ENCODE measurements at places on chromosomes 5 and 9.
A peak's percentile ranks its signal among the peaks of the same experiment; 100 is the strongest.

DNA sequence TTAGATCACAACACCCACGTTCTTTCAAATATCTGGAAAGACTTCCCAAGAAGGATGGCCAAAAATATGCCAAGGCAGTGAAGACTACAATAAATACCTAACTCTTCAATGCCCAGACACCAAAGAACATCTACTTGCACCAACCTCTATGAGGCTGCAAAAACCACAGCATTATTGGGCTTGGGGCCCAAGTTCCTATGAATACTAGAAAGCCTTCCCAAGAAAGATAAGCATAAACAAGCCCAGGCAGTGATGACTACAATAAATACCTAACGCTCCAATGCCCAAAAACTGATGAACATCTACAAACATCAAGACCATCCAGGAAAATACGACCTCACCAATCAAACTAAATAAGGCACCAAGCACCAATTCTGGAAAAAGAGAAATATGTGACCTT lies 41.3 kb downstream of the AP3B1 start:
- no peak for DNase-seq

GRCh38 chr9:87382900-87383299 lies 114.8 kb upstream of the DAPK1 start:
- no peak for DNase-seq

DNA sequence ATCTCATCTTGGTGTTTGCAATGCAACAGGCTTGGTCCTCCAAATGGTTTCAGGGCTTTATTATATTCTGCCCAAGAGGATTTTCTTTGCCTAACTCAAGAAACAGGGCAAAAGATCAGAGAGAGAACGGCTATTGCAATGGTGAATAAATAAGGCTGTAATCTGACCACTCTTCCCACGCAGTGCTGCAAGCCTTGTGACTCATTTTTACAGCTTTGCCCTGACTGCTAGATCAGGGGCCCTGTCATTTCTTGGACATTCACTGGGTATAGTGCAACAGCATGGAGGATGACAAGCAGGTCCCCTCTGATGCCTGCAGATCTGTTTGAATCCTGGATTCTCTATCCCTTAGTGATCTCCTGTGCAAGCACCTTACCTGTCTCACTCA lies 459.1 kb downstream of the EBF1 start:
- no peak for DNase-seq

GRCh38 chr5:147410496-147411358 lies 99.1 kb downstream of the DPYSL3 start:
- no peak for DNase-seq

DNA sequence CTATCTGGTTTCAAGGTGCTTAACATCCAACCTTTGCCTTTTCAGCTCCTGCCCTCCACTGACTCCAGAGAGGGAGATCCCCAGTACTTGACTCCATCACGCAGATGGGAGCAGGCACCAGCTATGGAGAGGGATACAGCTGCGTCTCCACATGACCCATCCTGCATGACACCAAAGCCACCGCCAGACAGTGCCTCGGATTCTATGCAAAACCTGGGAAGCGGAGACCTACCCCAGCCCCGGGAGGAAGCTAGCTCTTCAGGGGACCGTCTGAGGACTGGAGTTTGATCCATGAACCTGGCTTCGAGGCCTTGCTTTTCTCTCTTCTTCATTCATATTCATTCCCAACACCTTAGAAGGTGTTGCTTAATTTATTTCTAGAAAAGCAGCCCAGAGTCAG lies 24.8 kb downstream of the HRH2 start:
- DNase-seq, result no peak

GRCh38 chr9:33815781-33816180 lies 1.2 kb upstream of the UBE2R2 start:
- DNase-seq, result no peak

DNA sequence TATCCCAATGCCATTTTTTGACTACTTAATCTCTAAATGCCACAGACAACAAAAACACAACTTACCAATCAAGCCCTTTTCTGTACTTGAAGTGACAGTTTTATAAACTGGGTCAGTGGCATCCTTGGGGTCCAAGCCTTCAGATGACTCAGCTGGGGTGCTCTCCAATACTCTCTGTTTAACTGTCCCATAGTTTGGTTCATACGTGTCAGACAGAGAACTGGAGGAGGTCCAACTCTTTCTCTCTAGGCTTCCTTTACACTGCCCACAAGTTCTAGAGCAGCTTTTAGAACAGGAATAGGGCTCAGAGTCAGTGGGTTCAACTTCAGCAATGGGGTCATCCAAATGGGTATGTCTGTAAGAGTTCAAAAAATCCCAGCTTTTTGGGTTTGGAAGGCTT lies 166.9 kb downstream of the CDC42SE2 start:
- no peak for DNase-seq

DNA sequence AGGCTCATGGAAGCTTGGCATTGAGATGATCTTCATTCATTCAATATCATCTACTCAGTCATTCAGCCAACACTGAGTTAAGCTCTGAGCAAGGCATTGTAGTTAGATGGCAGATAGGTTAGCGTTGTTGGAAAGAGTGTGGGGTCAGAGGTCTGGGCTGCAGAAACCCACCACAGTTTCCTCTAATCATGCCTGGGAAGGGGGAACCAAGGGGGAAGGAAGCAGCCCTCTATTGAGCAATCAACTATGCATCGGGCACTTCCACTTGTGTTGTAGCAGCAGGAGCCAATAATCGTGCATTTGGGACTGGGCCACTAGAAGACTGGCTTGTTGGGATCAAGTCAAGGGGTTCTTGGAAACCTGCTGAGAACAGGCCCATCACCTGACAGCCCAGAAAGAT lies 139.1 kb downstream of the PIP5K1B start:
- no peak for DNase-seq

- no peak for DNase-seq
Measured at GRCh38 chr5:172797771-172798191, 26.8 kb upstream of the DUSP1 start.

- peak; percentile 17 for DNase-seq
Measured at GRCh38 chr9:4741365-4742089, 525 bp upstream of the AK3 start.

GRCh38 chr9:90803860-90804593 lies 2.4 kb downstream of the SYK start:
- DNase-seq, result no peak

- DNase-seq, result no peak
Measured at GRCh38 chr9:121622387-121623203, 28.8 kb upstream of the DAB2IP start.

DNA sequence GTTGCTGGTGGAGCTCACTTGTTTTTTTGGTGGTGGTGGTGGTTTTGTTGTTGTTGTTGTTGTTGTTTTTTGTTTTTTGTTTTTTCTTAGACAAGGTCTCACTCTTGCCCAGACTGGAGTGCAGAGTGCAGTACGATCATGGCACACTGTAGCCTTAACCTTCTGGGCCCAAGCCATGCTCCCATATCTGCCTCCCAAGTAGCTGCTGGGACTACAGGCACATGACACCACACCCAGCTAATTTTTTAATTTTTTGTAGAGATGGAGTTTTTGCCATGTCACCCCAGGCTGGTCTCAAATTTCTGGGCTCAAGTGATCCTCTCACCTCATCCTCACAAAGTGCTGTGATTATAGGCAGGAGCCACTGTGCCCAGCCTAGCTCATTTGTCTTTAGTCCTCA lies 53.5 kb downstream of the NUP214 start:
- no peak for DNase-seq

DNA sequence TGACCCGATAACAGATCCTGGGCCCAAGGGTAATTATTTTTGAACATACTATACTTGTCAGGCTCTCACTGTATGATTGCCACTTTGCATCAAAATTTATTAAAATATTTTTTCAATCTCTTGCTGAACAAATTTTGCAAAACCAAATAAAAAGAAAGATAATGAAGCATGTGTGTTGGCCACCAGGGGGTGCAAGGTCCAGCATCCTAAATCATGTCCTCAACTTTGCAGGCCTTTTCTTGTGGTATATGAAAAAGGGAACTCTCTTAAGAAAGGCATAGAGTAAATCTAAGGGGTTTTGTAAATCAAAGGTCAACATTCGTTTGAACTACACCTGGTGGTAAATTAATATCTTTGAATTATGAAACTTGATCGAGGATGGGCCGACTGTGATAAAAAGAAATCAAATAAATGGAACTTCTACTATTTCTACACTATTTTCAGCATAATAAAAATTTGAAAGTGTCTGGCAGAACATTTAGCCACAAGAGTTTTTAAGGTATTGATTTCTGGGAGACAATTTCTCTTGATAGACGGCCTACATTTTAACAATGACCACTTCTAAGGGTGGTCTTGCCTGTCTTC lies 676.5 kb downstream of the DMRTA1 start:
- DNase-seq, result no peak

DNA sequence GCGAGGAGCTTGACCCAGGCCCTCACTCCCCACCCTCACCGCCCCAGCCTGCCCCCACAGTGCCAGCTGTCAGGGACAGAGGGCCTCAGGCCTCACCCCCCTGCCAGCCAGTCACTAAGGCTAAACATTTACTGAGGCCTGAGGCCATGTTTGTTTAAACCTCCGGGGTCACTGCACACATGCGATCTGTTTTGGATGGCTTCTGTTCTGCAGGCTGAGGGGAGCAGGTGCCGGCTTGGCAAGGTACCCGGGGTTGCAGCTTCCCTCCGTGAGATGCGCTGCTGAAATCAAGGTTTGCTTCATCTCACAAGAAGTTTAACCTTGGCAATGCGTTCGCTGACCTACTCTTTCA lies 103.3 kb upstream of the BOD1 start:
- no peak for DNase-seq

GRCh38 chr9:37963936-37964739 lies 60.2 kb upstream of the SLC25A51 start:
- no peak for DNase-seq

- DNase-seq, result no peak
Measured at GRCh38 chr9:125659201-125659840, 47.7 kb downstream of the MAPKAP1 start.

DNA sequence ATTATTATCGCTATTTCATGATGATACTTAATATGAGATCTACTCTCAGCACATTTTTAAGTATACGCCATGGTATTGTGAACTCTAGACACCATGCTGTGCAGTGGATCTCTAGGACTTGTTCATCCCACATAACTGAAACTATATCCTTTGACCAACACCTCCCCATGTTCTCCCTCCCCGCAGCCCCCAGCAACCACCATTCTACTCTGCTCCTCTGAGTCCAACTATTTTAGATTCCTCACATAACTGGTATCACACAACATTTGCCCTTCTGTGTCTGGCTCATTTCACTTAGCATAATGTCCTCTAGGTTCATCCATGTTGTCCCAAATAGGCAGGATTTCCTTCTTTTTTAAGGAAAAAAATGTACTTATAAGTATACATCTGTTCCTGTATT lies 6.6 kb upstream of the TBC1D2 start:
- DNase-seq, result no peak

DNA sequence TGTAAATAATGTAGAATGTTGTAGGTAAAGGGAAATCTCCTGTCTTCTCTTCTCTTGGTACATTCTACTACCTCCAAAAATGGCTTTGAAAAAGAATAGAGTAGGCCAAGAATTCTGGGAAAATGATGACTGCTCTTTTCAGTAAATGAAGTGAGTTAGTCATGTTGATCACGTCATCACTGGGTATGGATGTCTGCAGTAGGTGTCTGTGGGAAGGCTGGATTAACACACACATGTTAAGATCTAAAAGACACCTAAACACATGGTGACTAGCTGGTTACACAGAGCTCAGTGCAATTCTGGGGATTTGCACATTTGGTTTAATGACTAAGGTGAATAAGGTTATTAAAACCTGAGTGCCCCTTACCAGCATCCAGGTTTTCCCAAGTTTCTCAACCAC lies 161.5 kb downstream of the CEP120 start:
- no peak for DNase-seq

DNA sequence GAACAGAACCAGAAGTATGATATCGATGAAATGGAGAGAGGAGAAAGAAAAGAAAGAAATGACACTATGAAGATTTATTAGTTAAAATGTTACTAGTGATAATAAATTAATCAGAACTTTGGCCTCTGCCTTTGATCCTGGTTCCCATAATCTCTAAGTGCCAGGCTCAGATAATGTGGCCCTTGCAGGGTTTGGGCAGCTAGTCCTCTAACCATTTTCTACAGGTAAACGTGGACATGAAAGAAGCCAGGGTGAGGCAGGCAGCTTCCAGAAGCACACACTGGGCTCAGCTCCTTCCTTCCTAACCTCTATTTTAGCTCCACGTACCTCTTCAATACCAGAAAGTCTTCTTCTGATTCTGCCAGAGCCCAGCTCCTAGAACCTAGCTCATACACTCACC lies 30.6 kb downstream of the SYK start:
- no peak for DNase-seq

- DNase-seq, result no peak
Measured at GRCh38 chr9:134728801-134729495, 87.3 kb downstream of the COL5A1 start.

DNA sequence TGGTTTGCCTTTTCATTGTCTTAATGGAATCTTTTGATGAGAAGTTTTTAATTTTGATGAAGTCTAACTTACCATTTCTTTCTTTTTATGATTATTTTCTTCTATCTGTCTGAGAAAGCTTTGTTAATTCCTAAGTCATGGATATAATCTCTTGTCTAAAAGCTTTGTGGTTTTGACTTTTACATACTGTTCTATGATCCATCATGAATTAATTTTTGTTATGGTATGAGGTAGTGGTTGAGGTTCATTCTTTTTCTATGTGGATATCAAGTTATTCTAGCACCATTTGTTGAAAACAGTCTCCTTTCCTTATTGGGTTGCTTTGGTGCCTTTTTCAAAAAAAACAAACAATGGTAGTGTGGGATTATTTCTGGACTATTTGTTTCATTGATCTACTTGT lies 20.4 kb downstream of the FBXO10 start:
- no peak for DNase-seq

DNA sequence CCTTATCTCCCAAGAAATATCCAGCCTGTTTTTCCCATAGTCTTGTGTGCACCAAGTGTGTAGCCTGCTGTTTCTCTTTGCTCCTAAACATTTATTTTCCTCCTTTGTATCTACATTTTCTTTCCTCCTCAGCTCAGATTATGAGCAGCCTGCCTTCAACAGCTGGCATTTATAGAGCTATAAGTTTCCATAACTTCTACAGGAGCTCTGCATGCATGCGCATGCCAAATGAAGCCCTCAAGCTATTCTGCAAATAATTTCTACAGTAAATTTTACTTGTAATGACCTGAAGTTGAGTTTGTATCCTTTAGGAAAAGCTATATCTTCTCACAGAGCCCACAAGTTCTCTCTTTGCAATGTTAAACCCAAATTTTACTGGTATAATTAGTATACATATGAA lies 699.5 kb downstream of the CETN3 start:
- no peak for DNase-seq

- DNase-seq, result peak; percentile 12
Measured at GRCh38 chr5:14211818-14212803, 69.0 kb downstream of the TRIO start.

GRCh38 chr9:83792746-83793145 lies 24.8 kb downstream of the GKAP1 start:
- DNase-seq, result no peak

All from stimulated activated naive CD8-positive, alpha-beta T cell treated with anti-CD3 and anti-CD28 coated beads, Interleukin-15, Interleukin-2, amounts not matched to agents 100 U/mL and 50 U/mL, for 24 hours (primary cell).